Fibroblast of skin of left quadriceps (primary cell): ENCODE measurements at places on chromosomes 4 and X.

DNA sequence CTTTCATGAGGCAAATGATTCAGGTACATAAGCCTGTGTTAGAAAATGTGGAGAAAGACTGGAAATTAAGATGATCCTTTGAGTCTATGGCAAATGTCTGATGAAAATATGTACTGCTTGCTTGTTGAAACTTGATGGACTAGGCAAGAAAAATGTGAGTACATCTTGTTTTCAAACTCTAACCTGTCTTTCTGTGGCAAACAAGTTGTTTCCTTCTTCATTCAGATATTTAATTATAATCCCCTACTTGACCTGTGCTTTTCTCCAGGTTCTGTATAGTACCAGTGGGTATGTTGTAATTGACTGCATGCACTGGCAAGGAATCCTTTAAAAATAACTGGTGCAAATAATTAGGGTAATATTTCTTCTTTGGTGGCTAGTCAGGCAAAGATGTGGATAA, 136.7 kb downstream of the ARHGAP24 start:
- no peak for DNase-seq

- no peak for DNase-seq
Observed at GRCh38 chr4:176020481-176021085, 45.1 kb upstream of the WDR17 start.

DNA sequence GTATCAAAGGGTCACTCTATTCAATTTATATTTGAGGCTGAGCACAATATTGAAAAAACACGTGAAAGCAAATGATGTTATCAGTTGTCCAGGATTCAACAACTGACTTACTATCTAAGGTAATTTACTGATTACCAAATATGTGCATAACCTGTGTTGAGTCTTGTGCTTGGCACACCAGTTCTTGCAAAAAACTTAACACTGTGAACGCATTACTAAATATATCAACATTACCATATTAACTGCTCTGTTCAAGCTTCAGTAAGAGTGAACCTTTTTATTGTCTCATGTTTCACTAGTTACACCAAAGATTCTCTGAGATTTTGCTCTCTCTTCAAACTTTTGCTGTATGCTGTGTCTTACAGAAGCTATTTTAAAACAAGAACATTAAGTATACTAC, 38.4 kb downstream of the PPARGC1A start:
- DNase-seq: no peak

- no peak for DNase-seq
Observed at GRCh38 chrX:103063191-103063845, 653 bp downstream of the BEX1 start.

- no peak for DNase-seq
Observed at GRCh38 chr4:65066106-65066505, 604.2 kb downstream of the EPHA5 start.

- peak; percentile 92 for DNase-seq
Observed at GRCh38 chr4:113445286-113445685, 316.3 kb downstream of the CAMK2D start.

- no peak for DNase-seq
Observed at GRCh38 chr4:140126261-140126660, 27.7 kb downstream of the MAML3 start.

DNA sequence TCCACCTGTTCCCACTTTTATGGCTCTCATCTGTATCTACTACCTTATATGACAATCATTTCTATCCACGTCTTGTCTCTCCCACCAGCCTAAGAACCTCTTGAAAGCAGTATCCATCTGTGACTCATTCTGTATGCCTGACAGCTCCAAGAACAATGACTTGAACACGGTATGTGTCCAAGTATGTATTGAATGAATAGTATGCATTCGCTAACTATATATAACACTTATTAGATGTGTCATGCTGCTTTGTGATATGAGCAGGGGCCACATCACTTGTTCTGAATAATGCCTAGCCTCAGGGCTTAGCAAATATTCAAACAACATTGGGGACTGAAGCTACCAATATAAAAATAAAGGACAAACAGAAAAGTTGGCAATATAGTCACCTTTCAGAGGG, 4.9 kb downstream of the OPHN1 start:
- DNase-seq: no peak

- no peak for DNase-seq
Observed at GRCh38 chr4:89404530-89404929, 96.9 kb upstream of the GPRIN3 start.
